ENCODE measurements at places on chromosomes 7 and 10.

- no peak for DNase-seq
These were observed at the start of gene GIGYF1 for GRCh38 chr7:100694098-100694745. TSS of gene GIGYF1 (minus strand) at chr7:100694250. CDS start at chr7:100688238, 6,012 bp downstream.

DNA sequence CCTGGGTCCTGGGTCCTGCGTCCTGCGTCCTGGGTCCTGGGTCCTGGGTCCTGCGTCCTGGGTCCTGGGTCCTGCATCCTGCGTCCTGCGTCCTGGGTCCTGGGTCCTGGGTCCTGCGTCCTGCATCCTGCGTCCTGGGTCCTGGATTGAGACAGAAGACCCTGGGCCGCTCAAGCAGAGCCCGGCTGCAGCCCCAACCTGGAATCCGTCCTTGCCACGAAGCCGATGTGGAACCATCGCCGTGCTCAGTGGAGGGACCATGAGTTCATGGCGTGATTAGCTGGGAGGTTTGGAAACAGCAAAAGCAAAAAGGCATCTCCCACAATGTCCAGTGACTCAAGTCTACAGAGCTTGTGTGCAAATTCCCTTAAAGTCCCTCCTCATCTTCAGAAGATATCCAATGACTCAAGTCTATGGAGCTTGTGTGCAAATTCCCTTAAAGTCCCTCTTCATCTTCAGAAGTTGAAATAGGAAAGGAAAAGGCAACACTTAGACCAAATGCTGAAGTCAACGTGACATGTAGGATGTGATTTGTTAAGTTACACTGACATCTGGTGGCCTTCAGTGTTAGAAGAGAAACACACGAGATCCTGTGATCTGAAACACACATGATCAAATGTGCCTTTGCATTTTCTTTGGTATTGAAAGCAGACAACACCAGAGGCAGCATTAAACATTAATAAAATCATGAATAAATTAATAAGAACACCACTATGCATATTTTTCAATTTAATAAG is 179.9 kb downstream of the PTPRN2 start:
- DNase-seq: no peak

DNA sequence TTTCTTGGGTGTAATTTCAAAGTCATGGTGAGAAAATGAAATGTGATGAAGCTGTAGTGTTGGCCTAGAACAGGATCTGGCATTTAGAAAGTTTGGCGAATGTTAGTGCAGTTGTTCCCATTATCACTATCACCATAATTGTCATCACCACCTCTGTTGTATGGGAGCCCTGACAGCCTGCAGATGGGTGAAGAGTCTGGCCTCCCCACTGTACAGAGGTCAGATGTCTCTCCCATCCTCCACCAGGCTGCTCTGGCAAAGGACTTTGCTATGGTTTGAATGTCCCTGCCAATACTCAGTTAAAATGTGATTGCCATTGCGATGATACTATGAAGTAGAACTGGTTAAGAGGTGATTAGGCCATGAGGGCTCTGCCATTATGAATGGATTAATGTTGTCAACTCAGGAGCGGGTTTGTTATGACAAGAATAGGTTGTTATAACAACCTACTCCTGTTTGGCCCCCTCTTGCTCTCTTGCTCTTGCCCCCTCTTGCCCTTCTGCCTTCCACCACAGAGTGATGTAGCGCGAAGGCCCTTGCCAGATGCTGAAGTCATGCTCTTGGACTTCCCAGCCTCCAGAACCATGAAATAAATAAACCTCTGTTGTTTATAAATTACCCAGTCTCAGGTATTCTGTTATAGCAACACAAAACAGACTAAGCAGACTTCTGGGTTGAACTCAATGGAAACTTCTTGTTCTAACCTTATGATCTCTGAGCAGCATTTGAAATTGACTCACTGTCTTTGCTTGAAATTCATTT is 90.0 kb downstream of the GRK5 start:
- no peak for DNase-seq

GRCh38 chr10:60974463-60975149 is 30.6 kb upstream of the RHOBTB1 start:
- no peak for DNase-seq

GRCh38 chr10:130326954-130327353 is 190.8 kb downstream of the GLRX3 start:
- DNase-seq: no peak

DNA sequence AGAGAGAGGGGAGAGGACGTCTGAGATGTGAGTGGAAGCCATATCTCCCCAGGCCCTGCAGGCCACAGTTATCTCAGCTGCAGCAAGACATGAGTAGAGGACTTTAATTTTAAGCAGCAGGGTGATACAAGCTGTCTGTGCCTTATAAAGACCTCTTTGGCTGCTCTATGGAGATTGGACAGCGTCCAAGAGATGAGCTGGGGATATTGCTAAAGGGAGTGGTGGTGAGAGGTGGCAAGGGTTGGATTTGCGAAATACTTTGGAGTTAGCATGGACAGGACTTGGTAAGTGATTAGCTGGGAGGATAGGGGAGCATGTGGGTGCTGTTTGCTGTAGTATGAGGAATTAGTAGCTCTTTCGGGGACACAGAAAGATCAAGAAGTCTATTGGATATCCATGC is 191.8 kb downstream of the CACNB2 start:
- no peak for DNase-seq

- DNase-seq: no peak
These were observed 5.6 kb upstream of the GIMAP8 start for GRCh38 chr7:150444674-150445365.

DNA sequence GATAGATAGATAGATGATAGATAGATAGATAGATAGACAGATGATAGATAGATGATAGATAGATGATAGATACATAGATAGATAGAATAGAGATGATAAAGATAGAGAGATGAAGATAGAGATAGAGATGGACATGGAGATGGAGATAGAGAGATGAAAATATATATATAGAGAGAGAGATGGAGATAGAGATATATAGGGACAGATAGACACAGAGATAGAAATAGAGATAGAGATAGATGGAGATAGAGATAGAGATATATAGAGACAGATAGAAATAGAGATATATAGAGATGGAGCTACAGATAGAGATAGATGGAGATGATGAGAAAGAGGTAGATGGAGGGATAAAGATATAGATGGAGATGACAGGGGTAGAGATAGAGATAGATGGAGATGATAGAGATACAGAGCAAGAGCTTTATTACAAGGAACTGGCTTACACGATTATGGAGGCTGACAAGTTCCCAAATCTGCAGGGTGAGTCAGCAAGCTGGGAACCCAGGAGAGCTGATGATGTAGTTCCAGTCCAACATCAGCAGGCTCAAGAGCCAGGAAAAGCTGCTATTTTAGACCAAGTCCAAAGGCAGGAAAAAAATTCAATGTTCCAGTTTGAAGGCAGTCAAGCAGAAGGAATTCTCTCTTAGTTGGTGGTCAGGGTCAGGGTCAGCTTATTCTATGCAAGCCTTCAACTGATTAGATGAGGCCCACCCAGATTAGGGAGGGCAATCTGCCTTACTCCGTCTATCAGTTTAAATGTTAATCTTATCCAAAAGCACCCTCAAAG is 37.1 kb downstream of the CAV1 start:
- DNase-seq: no peak

DNA sequence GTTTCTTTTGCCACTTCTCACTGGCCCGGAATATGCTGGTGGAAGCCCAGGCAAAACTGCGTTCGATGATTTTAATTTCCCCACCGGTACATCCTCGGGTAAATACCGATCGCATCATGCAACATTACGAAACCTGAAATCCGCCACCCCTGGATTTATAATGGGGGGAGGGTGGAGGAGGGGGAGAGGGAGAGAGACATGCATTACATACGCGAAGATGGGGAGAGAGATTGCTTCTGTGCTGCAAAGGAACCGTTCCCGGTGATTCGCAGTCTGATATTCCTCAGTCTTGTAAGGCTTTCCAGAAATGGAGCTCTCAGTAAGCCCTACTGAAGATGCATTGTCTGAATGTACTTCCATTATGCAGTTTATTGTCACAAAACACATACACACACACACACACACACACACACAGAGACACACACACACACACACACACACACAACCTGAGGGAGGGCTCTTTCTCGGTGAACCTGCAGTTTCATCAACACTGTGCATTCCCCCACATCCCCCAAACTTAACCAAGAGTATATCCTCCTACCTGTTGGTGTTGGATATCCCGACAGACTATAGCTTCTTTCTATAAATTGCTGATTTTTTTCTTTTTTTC is 741 bp downstream of the GPR85 start:
- DNase-seq: no peak

- DNase-seq: no peak
These were observed 55.4 kb upstream of the ELN start for GRCh38 chr7:73972614-73973013.

- no peak for DNase-seq
These were observed 2.5 kb downstream of the CHN2 start for GRCh38 chr7:29196971-29197595.

GRCh38 chr10:8084799-8085198 is 30.3 kb downstream of the GATA3 start:
- DNase-seq: no peak

GRCh38 chr7:138105221-138105620 is 29.0 kb downstream of the AKR1D1 start:
- DNase-seq: no peak

GRCh38 chr10:8122611-8123369 is 68.3 kb downstream of the GATA3 start:
- DNase-seq: no peak

- DNase-seq: no peak
These were observed 12.3 kb downstream of the STAMBPL1 start for GRCh38 chr10:88892222-88892967.

- no peak for DNase-seq
These were observed 77.5 kb downstream of the ARID5B start for GRCh38 chr10:61978965-61979364.

DNA sequence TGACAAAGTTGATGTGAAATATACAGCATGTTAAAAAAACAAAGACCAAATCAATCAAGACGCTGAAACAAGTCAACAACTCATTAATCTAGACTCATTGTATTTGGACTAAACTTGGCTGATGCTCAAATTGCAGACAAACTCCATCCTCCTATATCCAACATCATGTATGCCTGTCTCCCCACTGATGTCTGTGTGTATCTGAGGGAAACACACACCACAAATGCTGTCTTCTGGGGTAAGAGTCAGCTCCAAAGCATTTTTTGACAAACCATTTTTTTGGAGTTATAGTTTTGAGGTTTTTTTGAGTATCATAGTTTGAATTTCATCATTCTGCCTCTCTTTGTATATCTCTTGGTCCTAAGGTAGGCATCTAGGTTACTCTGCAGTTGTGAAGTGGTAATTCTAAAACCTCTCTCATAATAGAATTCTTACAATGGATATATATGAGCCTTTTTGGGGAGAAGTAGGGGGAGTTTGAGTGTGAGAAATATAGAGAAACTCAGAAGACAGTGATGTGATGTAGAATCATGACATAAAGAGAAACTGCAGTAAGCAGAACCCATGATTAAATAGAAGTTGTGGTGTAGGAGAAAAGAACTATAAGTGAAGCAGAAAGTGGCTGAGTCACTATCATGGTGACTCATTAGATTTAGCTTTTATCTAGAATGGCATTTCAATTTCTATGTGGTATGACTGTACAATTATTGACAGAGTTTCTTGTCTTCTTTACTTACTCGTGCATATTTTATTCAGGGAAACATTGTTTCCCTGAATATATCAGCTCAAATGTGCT is 1531.1 kb upstream of the LRRTM3 start:
- no peak for DNase-seq

DNA sequence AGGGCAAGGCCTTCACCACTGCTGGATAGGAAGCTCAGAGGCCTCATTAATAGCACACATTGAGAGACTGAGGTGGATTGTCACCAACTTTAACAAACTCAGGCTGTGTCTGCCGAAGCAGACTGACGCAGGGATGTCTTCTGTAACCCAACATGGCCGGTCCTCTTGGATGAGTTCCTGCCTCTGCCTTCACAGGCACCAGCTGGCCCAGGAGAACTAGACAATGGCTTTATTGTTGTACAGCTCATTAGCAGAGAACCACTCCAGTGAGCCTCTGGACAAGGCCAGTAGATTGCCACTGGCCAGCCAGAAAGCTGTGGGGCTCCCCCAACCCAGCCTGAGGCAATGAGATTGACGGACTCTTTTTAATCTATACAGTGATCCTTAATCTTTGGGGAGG is 9.4 kb downstream of the NODAL start:
- no peak for DNase-seq

- no peak for DNase-seq
These were observed 200.5 kb downstream of the HERPUD2 start for GRCh38 chr7:35494407-35494806.

GRCh38 chr7:39259391-39260003 is 281.8 kb downstream of the POU6F2 start:
- no peak for DNase-seq

GRCh38 chr7:112280267-112280666 is 73.8 kb downstream of the ZNF277 start:
- no peak for DNase-seq

DNA sequence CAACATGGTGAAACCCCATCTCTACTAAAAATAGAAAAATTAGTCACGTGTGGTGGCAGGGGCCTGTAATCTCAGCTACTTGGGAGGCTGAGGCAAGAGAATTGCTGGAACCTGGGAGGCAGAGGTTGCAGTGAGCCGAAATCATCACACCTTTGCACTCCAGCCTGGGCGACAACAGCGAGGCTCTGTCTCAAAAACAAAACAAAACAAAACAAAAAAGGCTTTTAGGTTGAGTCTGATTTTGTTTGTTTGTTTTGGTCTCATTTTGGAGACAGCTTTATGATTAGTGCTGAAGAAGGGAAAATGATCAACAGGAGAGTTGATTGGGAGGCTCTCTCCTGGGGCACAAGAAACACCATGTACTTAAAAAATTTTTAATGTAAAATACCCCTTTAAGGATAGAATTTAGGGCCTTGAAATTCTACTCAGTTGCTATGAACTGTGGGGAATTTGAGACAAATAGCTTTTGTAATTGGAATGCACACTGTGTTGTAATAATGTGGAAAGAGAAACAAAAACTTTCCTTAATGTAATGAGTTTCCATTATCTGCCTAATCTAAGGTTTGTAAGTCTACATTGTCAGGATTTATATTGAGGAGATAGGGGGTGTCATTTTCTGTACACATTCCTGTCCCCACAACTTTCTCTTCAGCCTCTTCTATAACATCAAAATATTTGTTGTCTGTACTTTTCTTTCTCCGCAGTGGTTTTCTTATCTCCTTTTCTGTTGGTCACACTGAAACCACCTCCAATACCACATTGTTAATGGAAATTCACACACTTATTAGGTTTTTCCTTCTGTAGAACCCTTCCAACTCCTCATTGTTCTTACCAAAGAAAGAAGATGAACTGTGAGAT is 41.3 kb downstream of the ARID5B start:
- DNase-seq: no peak

DNA sequence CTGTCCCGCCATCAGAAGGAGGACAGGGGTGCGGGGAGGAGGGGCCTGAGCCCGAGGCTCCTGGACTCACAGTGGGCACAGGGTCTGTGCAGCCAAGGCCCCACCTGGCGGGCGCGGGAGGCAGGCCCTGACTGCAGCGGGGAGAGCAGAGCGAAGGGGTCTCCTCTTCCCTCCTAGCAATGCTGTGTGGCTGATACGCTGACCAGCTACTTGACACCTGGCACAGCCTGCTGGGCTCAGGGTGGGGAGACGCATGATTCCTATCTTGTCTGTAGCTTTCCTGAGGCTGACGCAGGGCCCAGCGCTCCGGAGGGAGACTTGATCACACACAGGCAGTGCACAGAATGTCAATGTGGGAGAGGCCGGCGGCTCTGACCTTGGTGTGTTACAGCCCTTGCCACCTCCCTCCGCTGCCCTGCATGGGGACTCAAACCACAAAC is 174.9 kb downstream of the ELFN1 start:
- no peak for DNase-seq
